ENCODE measurements at places on chromosomes 4 and X.
A peak's percentile ranks its signal among the peaks of the same experiment; 100 is the strongest.

DNA sequence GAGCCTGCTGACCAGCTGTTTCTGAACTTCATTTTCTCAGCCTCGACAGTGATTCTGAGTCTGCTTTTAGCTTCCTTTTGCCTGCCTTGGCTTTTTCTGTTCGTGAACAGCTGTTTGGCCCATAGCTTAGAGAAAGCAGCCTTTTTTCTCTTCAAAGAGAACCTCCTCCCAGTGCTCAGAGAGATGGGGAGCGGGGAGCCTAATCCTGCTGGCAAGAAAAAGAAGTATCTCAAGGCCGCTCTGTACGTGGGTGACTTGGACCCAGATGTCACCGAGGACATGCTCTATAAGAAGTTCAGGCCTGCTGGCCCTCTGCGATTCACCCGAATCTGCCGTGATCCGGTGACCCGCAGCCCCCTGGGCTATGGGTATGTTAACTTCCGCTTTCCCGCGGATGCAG is 756 bp downstream of the PABPC5 start:
- DNase-seq = no peak

DNA sequence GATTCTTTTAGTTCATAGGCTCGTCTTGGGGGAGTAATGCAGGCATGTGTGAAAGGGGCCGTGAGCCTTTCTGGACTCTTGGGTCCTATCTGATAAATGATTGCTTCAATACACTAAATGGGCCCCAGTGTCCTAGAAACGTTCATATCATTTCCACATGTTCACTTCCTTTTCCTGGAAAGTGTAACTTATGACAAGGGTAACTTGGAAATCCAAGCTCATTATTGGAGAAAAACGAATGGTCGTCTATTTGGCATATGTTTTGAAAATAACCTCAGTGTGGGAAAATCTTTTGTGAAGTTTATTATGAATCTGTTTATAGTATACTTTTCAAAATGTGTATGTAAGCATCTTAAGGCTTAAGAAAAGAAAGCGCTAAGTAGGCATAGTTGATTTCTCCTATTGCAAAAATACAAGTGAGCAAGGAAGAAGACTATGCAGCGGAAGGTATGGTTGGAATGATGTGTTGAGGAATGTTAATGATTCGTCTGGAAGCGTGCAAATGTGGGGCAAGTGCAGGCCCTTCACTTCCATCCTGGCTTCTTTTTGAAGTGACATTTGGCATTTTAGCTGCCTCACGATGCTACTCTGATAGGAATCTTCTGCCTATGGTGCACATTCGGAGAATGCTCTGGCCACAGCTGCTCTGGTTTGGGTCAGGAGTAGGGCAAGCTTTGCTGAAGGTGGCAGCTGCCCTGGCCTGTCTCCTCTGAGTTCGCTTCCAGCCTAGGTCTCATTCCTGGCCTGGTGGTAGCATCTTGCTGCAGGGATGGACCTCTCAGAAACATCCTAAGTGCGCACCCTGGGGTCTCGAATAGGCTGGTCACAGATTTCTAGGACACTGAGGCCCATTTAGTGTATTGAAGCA is 49.5 kb upstream of the STOX2 start:
- DNase-seq = no peak

- DNase-seq = no peak
Measured at GRCh38 chr4:90542216-90542615, 415.0 kb downstream of the CCSER1 start.

GRCh38 chr4:2417765-2418649 is at the start of gene ZFYVE28:
Gene ZFYVE28, minus strand, starts transcription at chr4:2418645. Its CDS starts 322 bp downstream, at chr4:2418323.
- DNase-seq = no peak

DNA sequence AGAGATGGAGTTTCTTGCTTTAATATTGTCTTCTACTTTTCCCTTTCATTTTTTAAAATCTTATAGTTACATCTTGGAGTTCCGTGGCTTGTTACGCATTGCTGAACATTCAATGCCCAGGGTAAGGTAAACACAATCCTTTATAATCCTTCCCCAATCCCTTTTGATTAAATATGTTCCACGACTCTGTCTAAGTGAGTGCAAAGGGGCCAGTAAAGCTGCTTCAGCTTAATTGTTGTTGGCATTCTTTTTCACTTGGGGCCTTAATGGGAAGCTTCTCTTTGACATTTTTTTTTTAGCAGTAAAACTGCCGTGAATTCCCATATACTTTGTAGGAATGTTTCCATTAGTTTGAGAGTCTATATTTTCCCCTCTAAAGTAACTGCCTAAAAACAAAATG is 1028.1 kb downstream of the C4orf33 start:
- no peak for DNase-seq

DNA sequence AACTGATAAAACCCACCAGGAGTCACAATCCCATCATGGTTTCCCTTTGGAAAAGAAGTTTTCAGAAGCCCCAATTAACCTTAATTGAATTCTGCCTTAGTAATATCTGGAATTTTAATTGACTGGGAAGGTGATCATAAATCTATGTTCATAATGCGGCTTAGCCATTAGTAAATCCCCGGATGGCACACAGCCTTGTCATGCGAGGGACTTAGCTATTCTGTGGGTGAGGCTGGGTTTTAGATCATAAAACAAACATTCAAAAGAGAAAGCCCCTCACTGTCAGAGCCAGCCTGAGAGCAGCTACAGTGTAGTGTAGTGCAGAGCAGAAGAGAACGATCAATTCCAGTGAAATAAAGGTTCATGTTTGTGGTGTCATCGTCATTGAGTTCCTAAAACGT is 124.0 kb upstream of the NOCT start:
- DNase-seq = no peak

GRCh38 chrX:45849261-45849862 is 648.7 kb upstream of the DIPK2B start:
- peak; percentile 21 for DNase-seq

DNA sequence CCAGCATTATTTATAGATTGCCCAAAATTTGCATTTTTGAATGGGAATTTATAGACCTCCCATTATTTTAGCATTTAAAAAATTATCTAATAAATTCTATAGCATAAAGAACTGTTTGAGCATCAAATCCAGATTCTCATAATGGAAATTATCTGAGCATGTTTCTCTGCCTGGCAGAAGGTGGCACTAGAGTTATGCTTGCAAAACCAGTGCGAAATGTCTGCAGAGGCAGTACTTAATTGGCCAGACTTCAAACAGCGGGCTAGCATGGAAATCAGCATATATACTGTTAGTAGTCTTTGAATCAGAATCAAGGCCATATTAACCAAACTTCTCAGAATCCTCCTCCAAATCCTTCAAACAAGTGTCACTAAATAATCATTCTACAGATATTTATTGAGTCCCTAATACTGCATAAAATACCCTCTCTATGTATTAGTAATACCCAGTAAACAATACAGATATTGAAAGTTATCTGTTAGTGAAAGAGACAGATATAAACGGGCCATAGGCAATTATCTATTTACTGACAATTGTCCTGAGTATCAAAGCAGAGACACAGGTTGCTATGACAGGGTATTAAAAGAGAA is 78.7 kb upstream of the DCLK2 start:
- peak; percentile 70 for DNase-seq

DNA sequence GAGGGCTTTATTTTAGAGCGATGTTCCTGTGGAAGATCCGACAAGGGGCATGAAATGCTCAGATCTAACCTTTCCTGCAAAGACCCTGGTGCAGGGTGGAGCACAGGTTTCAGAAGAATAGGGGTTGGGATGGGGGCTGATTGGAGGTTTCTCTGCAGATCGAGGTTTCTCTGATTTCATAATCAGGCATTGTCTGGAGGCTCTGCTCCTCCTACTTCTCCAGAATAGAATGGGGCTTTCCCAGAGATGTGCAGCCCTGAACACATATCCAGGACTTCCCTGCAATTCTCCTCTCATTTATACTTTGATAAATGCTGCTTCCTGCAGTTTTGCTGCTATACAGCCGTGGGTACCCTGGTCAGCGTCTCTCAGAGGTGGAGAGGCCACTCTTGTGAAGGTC is 397.6 kb upstream of the BOD1L1 start:
- DNase-seq = no peak

DNA sequence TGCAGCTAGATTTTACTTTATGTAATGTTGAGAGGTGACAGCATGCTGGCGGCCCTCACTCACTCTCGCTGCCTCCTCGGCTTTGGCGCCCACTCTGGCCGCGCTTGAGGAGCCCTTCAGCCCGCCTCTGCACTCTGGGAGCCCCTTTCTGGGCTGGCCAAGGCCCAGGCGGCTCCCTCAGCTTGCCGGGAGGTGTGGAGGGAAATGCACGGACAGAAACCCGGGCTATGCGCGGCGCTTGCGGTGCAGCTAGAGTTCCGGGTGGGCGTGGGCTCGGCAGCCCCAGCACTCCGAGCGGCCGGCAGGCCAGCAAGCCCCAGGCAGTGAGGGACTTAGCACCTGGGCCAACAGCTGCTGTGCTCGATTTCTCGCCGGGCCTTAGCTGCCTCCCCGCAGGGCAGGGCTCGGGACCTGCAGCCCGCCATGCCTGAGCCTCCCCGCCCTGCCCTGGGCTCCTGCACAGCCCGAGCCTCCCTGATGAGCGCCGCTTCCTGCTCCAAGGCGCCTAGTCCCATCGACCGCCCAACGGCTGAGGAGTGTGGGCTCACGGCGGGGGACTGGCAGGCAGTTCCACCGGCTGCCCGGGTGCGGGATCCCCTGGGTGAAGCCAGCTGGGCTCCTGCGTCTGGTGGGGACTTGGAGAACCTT is 128.7 kb downstream of the GASK1B start:
- DNase-seq = no peak

DNA sequence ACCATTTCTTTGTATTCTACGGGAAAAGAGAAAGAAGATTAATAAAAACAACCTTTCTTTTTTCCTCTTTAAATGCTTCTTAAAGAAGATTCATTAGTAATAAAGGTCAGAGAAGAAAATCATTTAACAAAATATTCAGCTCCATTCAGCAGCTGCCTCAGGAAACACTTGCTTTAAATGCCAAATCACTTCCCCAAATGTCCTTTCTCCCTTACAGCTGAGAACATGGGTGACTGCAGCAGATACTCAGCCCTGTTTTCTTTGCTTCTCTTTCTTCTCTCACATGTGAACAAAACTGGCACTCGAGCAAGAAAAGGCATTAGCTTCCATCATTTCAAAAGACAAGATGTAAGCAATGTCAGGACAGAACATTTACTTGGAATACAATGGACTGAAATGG is 120.2 kb downstream of the INPP4B start:
- no peak for DNase-seq

- no peak for DNase-seq
Measured at GRCh38 chrX:13808865-13809264, 8.0 kb downstream of the GPM6B start.

DNA sequence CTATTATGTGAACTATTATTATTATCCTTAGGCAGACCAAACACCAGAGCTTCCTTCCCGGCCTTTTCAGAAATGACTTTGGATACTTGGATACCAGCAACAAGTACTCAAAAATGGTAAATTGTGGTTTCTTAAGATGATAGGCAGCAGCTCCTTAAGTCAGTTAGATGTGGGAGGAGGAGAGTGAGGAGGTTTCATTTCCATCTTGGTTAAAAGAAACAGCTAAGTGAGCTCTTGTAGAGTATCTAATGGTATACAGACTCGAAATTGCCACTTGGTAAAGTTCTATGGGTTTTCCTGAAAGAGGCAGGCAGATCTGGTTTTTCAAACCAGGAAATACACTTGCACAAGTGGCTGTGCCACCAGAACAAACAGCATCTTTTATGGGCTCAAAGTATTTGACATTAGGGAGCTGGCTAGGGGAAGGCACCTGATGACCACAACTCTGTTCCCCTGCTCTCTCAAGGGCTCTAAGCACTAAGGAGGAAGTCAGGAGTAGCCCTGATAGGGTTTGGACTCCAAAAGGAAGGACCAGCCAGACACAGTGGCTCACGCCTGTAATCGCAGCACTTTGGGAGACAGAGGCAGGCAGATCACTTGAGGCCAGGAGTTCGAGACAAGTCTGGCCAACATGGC is 130.9 kb downstream of the TMEM164 start:
- no peak for DNase-seq

GRCh38 chr4:169175476-169175875 is 95.3 kb downstream of the SH3RF1 start:
- no peak for DNase-seq

DNA sequence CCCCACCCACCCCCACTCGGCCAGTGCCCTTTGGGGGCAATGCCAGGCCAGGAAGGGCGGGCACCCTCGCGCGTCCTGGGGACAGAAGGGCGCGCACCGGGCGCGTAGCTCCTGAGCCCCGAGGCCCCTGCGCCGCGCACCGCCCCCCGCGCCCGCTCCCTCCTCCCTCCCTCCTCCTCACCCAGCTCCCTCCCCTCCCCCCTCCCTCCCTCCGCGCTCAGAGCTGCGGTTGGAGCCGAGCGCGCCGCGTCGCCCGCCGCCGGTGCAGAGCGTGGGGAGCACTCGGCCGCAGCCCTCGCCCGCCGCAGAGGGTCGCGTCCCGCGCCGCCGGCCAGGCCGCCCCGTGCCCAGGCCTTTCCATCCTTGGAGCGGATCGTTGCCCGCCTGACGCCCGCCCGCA is at the start of gene ATP2B3:
Gene ATP2B3 (plus strand): TSS at position 220 of the 400 bp plus-strand sequence. CDS start 18,606 bp downstream, outside the sequence.
- DNase-seq = no peak

DNA sequence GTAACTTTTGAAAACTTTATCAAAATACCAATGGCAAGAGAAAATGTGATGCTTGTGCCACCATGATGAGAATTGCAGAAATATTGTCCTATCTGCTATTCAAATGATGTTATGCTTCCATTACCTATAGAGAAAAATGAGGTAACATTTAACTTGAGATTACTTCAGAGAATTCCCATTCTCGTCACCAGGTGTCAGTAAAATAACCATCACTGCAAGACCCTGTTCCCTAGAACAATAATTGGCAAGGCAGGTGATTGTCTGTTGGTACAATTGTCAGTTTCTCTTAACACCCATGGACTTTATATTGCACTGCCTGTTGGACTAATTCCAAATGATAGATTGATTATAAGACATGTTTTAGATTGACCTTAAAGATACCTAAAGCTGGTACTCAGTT is 179.9 kb downstream of the GABRG1 start:
- DNase-seq = no peak

DNA sequence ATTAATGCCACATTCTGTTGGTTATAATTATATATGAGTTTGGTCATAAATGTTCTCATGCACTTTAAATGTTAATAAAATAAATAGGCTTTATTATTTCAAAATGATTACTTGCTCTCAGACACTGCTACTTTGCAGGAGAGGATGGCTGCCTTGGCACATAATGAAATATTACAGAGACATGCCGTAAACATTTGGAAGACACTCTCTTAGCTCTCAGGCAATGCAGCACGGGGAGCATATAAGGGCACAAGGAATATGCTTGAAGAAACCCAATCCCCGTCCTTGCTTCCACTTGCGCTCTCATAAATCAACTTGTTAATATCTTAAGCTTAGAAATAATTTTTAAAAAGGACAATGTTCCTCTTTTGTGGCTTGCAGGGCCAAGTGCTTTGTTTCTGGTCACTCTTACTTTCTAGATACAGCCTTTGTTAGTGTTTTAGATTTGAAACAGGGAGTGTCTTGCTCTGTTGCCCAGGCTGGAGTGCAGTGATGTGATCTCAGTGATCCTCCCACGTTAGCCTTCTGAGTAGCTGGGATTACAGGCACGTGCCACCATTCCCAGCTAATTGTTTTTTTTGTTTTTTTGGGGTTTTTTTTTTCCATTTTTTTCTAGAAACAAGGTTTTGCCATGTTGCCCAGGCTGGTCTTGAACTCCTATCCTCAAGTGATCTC is 445.0 kb downstream of the SPRY1 start:
- no peak for DNase-seq

GRCh38 chr4:183320211-183321059 is at the start of gene CLDN22:
Gene CLDN22, minus strand, starts transcription at chr4:183320276. Its CDS starts 58 bp downstream, at chr4:183320218.
- DNase-seq = no peak

GRCh38 chr4:92270908-92271307 is 32.9 kb upstream of the GRID2 start:
- no peak for DNase-seq

GRCh38 chrX:111088628-111089027 is 7.4 kb upstream of the PAK3 start:
- no peak for DNase-seq

- DNase-seq = peak; percentile 18
Measured at GRCh38 chr4:99723612-99724011, 66.0 kb upstream of the C4orf54 start.

GRCh38 chrX:1870421-1870820 is 255.6 kb downstream of the ASMT start:
- no peak for DNase-seq

Data from dermis microvascular lymphatic vessel endothelial cell (primary cell).